ENCODE measurements at places on chromosomes 7 and 10.

DNA sequence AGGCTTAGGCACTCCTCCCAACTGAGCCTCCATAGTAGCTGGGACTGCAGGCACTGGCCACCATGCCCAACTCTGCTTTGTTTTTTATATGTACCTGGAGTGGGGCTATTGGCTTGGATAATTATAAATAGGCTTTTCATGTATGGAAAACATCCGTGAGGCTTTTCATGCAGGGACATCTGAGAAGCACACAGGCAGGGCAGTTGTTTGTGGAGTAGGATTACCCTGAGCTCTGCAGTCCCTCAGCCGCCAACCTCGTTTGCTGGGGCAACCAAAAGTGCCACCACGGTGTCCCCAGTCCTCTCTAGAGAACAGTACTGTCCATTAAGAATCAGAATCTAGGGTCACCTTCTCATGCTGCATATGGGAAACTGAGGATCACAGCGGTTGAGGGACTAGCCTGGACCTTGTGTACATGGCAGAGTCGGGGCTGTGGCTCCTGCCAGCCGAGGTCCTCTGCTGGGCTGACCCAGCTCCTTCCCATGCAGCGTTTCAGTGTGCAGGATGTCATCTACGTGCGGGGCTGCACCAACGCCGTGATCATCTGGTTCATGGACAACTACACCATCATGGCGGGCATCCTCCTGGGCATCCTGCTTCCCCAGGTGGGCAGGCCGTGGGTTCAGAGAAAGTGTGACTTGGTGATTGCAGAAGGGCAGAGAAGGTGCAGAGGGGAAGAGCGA is 54.5 kb downstream of the TSPAN15 start:
- DNase-seq = no peak

GRCh38 chr7:134174795-134175261 is 47.7 kb downstream of the LRGUK start:
- DNase-seq = no peak

DNA sequence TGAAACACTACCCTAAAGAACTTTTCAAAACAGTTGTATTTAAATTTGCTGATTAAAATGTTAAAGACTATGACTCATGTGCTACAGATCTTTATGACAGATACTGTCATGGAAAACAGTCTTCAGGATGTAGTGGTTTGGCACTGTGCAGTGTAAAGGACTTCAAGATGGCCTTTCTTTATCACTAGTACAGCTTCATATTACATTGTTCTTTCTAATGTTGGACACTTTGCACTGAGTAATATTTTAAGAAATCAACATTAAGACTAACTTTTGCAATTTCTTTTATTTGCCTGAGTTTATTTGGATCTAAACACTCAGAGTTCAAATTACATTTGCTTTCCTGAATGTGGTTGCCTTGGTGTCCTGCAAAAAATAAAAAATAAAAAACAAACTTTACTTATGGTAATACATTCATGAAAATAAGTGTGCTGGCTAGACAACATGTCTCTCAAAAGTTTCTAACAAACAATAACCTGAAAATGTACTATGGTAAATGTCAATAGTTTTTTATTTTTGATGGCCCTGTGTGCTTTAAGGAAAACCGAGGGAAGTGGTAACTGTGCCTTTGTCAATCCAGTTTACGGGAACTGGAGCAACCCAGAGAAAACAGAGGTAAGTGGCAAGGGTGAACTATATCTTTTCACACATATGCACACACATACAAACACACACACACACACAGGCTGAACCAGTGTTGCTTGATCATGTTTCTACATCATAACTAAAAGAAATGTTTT is 85.9 kb upstream of the PLXDC2 start:
- no peak for DNase-seq

- DNase-seq = no peak
Measured at GRCh38 chr7:138527746-138528223, 67.7 kb downstream of the TRIM24 start.

- no peak for DNase-seq
Measured at GRCh38 chr10:29332761-29333148, 43.9 kb downstream of the LYZL1 start.

GRCh38 chr7:107622429-107622828 is 38.2 kb upstream of the SLC26A4 start:
- no peak for DNase-seq

DNA sequence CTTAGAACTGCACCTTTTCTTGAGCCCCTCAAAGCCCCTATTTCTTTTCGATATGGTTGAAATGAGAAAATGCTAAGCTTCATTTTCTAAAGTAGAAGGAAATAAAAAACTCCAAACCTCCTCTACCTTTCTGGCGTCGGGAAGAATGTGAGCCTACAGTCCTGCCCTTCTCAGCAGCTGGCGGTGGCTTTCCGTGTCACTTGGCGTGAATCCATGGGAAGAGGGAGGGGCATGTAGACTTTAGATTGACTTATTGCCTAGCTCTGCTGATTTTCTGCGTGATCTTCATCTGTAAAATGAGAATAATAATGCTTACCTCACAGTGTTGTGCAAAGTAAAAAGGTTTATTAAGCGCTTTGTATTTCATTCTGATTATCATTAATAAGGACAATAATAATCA is 35.0 kb downstream of the PRR15 start:
- no peak for DNase-seq

DNA sequence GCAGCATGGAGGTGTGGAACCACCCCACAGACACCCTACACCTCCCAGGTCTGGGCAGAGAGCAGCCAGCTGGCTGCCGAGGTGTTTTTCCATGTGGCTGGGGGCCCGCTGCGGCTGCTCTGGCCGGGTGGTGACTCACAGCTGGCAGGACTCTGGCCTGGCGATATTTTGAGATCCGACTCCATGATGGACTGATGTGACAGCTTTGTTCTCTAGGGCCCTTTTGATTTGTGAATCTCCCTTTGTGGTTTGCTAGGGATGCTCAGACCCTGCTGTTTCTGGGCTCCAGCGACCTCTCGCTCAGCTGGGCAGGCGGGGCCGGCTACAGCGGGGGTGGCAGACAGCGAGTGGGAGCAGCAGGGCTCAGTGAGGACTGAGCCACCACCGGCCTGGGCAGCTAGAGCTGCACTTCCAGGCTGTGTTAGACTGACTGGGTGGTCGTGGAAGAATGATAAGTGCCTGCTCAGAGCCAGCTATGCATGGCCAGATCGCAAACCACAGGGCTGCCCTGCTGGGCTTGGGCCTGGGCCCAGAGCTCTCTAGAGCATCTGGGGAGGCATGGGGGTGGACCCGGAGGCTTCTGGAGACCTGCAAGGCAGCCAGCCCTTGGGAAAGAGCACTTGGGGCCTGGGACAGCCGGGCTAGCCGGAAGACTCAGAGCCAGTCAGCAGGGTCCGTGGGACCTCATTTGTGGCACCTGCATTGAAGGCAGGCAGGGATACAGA is 46.2 kb upstream of the GDF10 start:
- no peak for DNase-seq

DNA sequence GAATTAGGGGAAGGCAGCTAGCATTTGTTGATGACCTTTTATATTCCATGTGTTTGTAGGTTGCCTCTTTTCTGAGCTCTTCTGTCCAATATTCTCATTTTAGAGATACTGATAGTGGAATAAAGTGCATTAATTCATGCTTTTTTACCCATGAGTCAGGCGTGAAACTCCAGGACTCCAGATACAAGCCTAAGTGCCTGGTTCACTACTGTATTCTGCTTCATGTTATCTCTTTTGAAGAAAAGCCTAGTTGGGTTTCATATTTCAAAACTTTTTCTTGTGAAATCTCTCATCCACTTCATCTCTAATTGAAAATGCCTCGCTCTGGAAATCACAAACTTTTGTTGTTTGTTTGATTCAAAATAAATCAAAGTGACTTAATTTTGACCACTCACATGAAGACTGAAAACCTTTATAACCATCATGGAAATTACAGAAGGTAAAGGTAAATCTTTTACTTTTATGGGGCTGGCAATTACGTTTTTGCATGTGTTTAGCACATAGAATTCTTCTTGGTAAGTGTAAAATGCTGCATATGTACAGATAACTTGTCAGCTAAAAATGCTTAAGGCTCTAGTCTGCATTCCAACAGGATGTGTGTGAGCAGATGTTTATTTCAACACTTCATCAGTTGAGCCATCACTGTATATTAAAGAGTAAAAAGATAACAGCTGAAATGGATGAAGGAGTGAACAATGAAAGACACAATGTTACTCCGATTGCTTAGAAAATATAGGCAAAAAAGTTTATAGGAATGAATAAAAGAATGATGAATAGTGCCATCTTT is 961.8 kb upstream of the CELF2 start:
- no peak for DNase-seq

DNA sequence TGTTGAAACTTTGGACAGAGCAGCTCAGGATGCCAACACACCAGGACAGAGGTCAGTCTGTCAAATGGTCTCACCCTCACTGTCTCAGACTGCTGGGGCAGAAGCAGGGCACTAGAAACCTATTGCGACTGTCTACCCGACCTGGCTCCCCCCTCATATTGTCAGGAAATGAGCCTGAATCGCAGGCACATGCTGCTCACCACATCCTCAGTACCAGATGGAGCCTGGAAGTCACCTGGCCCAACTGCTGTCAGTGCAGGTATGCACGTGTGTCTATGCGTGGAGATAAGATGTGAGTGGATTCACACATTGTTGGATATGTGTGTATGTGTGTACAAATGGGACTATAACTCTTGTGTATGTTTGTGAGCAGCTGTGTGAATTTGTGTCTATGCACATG is 3.2 kb upstream of the CDHR1 start:
- no peak for DNase-seq

DNA sequence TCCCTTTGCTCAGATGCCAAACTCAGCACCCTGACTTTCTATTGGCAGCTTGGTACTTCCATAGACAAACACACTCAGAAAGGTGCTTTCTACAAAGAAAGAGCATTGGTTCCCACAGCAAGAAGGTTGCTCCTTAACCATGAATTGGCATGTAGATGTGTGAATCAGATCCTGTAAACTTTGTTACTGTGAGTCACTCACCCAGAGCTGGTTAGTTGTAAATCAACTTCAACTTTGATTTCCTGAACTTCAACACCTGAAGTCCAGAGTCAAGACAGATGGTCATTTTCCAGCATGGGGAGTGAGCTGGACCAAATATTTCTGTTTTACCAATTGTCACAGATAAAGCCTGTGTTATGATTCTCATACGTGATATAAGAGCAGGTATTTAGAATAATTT is 797.2 kb downstream of the TNS3 start:
- no peak for DNase-seq

DNA sequence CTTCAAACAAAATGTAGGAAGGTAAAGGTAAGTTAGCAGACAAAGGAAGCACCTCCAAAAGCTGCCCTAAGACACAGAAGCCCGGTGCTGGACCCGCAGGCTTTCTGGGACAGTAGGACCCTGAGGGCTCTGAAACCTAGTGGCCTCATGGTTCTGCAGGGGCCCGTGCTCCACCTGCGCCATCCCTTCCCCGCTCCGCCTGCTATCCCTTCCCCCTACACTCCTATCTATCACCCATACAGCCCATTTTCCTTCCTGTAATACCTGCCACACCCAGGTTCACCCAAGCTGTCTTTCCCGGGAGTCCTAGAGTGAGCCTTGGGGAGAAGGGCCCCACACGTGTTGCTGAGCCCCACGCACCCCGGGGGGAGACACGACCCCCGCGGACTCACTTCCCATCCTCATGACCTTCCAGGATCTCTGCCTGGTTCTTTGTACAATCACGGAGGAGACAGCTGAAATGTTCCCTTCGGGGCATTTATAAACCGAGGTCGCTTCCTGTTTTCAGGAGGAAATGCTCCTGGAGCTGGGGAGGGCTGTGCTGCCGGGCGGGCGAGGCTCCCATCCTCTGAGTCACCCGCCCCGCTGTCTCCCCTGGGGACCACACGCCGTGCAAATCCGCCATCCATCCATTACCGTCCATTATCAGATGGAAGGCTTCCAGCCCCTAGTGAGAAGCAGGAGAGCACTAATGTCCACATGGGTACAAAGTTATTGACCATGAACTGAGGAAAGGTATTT is 251.7 kb upstream of the PITRM1 start:
- no peak for DNase-seq

DNA sequence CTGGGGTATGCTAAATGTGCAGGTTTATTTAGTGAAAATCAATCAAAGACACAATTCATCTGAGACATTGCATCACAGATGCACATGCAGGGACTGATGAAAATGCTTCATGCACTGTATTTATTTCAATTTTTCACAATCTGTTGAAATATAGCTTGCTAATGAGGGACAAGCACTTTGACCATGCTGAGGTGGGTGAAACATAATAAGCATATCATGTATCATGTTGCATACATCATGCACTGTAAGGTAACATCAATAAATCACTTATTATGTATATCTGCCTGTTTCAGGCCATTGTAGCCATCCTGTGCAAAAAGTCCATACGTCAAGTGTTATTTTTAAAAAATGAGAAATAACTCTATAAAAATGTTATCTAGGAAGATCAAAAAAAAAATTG is 426.9 kb upstream of the PCDH15 start:
- no peak for DNase-seq

- no peak for DNase-seq
Measured at GRCh38 chr7:32154797-32155196, 84.6 kb upstream of the PDE1C start.

DNA sequence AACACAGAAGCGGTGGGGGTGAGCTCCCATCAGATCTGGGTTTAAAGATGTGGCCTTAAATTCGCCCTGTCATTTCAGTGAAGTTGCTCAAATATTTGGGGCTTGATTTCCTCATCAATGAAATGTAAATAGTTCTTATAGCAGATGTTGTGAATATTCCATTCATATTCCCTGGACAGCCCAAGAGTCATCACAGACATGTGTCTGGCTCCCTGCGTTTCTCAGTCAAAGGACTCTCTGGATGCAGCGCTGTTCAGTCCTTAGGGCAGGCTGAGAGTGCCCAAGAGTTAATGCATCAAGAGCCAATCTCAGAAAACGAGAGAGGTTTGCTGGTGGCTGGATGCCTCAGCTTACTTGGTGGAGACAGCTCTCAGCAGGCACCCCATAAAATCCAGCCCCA is 475.5 kb upstream of the VSTM2A start:
- DNase-seq = no peak

All from D721Med (cell line).